ENCODE measurements at places on chromosomes 1 and 21.

DNA sequence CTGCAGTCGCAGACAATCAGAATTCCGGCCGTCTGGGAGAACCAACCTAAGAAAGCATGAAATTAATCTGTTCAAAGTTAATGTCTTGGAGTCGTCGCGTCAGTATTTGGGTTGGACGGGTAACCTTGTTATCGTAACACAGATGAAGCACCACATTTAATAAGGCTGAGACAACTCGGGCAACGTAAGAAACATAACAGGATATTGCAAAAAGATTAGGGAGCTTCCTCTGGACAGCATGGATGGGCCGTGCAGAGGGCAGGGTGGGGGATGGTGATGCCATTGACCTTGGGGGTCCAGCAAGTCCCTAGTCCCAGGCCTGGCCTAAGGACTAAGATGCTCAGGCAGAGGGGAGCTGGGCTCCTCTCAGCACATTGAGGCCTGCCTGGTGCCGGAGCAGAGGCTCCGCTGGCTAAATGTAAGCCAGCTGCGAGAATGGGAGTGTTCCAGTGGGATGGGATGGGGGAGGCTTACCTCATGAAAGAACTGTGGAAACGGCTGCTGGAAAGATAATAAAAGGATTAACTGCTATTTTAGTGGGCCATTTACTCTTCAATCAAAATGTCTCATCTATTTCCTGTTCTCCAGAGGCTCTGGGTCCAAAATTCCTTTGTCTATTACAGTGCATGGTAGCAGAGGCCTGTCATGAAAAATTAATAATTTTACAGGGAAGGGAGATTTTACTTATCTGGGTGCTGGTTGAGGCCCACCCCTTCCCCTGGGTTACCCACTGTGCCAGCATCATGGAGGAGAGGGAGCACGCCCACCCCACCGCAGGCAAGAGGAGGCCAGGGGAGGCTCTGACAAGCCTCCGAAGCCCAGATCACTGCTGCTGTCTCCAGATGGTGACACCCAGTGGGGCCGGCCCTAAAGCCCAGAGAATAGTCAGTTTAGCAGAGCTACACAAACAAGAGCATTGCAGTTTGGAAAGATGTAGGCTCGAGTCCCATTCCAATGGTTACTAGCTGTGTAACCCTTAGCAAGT, 131.6 kb downstream of the DMRTB1 start:
- no peak for DNase-seq

DNA sequence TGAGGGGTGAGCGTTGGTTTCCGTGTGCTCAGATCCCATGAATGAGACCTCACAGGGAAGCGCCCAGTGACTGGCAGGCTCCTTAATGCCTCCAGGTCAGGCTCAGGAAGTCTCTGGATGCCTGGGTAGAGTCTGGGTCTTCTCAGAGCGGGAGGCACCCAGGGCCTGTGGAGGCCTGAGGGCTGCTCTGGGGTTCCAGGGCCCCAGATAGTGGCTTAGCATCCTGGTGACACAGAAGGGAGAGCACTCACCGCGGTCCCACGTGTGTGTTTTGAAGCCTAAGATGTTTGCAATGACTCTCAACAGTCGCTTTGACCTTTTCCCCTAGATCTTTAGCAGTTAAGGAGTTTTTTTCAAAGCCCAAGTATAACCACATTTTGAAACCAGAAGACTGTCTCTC, 25.0 kb downstream of the PRMT2 start:
- no peak for DNase-seq

DNA sequence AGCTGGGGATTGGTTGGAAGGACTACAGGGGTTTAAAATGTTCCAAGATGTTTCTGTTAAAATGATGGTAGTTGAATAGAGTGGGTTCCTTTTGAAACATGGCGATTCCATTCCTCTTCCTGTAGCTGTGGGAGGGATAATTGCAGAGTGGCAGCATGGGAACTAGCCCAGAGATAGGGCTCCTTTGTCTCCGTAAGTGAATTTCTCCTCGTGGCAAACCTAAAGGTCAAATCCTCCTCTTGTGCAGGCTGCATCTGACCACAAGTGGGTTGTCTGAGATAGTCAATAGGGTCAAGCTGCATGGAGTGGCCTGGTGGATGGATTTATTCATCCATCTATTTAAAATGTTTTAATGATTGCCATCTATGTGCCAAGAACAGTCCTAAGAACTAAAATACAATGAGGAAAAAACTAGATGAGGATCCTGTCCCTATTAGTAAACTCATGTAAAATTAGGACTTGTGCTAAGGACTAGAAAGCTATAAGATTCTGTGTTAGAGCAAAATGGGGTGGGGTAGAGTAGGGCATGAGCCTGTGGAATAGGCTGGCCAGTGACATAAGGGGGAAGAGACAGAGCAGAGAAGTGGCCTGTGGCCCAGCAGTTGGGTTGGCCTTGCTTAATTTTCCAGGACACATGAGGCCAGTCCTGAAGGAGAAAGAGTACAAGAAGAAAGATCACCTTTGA, 89.1 kb upstream of the IVNS1ABP start:
- no peak for DNase-seq

GRCh38 chr1:181545395-181545794, 62.1 kb downstream of the CACNA1E start:
- DNase-seq: no peak

GRCh38 chr1:216462066-216462775, 39.0 kb upstream of the USH2A start:
- no peak for DNase-seq

DNA sequence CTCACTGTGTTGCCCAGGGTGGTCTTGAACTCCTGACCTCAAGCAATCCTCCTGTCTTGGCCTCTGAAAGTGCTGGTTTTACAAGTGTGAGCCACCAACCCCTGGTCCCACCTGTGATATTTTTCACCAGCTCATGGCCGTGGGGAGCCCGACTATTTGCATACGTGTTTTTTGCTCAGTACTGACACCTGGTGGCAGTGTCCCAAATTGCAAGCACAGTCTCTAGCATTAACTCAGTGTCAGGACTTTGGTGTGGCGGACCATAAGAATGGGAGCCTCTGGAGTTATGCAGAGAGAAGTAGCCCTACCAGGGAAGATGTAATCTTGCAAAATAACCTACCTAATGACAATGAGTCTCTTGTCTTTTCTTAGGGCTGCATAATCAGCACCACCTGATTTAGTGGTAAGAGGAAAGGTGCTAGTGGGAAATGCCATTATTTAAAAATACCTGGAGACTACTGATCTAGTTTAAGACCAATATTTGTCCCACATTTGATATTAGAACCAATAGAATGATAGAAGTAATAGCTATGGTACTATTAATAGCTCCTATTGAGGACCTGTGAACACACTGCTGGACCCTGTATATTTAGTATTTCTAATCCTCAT, 305.4 kb downstream of the DISC1 start:
- DNase-seq: peak; percentile 20

DNA sequence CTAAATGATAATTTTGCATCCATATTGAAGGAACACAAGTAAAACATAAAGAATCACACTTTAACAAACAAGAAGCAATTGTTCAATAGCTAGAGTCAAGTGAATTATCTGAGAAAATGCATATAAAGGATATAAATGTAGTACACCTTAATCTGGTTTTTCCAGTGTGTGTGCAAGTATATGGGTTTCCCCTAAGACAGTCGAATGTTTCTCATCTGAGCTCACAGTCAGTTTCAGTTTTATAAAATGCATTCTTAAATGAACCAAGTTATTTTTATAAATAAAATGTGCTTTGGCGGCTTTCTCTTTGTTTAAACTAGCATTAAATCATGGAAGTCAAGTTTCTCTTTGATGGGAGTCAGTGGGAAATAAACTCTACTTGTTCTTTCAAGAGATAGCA, 125.9 kb downstream of the PTPRC start:
- no peak for DNase-seq

DNA sequence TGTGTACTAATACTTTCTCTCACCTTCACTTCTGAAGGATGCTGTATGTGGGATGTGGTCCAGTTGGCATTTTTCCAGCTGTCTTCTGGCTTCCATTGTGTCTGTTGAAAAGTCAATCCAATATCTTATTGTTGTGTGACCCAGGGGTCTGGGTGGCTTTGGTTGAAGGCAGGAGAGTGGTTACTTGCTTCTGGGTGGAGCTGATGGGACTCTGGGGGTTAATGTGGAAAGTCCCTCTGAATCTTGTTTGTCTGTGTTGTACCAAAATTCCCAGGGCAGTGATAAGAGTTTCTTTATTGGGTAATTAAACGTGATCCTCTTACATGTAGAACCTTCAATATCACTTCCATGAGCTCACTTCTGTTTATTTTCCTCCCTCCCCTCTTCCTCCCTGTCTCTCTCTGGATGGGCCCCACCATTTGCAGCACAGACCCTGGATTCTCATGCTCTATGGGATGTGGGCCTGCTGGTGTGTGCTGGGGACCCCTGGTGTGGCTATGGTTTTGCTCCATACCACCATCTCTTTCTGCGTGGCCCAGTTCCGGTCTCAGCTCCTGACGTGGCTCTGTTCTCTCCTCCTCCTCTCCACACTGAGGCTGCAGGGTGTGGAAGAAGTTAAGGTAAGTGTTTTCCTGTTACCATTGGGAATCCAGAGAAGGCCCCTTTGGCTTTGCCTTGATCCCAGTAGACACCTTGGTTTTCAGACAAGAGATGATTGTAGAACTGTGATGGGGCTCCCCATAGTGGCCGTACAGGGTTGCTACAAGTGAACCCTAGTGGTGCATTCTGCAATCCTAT, 71.5 kb downstream of the HHAT start:
- no peak for DNase-seq

GRCh38 chr1:23625459-23625858, 66.1 kb upstream of the RPL11 start:
- no peak for DNase-seq

- DNase-seq: no peak
Measured at GRCh38 chr21:42299324-42300044, 15.7 kb downstream of the TFF3 start.

DNA sequence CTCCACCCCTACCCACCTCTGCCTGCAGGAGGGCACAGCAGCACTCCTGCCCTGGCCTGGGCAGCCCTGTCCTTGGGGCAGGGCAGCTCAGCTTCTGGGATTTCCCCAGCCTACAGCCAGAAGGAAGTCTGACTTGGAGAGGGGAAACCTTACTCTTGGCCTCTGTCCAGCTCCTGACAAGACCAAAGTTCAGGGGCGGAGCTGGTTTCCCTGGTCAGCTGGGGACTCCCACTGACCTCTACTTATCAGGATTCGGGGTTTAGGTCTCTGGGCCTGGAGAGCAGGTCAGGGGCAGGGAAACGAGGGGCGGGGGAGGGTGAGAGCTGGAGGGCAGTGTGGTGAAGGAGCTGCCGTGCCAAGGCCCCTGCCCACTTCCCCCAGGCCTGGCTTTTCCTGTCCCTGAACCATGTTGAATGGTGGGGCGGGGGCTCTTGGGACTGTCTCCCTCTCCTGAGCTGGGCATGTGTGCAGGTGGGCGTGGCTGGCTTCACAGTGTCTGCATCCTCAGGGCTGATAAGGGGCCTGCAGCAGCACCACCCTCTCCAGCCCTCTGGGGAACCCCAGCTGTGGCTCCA, 16.8 kb upstream of the ETV3 start:
- no peak for DNase-seq

DNA sequence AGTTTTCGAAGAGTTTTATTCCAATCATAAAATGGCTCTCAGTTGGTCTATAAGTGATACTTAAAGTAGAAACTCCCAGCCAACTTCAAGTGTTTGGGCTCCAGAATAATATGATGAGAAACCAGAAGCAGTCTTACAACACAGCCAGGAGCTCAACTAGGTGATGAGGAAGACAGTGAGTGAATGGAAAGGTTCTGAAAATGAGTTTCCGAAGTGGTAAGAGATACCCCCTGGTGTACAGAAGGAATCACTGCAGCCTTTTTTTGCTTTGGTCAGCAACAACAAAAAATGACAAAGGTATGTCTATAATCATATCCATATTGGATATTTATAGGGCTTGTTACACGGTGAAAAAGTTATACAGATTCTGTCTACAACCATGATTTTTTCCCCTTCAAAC, 16.5 kb downstream of the KRTAP19-1 start:
- no peak for DNase-seq

GRCh38 chr1:41461790-41462679, 22.4 kb downstream of the EDN2 start:
- no peak for DNase-seq

DNA sequence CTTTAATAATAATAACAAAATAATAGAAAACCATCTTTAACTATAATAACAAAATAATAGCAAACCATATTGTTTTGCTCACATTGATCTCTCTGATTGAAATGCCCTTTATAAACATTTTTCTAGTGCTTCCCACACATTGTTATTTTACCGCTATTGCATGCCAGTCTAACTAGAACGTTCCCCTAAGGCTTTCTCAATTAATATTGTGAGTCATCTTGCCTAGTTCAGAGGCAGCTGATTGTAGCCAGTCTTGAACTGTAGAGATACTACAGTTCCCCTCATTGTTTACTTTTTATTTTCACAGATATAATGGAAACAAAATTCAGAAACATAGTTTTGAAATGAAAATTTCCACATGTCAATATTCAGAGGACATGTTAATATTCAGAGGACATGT, 192.3 kb upstream of the ADGRL4 start:
- DNase-seq: no peak

DNA sequence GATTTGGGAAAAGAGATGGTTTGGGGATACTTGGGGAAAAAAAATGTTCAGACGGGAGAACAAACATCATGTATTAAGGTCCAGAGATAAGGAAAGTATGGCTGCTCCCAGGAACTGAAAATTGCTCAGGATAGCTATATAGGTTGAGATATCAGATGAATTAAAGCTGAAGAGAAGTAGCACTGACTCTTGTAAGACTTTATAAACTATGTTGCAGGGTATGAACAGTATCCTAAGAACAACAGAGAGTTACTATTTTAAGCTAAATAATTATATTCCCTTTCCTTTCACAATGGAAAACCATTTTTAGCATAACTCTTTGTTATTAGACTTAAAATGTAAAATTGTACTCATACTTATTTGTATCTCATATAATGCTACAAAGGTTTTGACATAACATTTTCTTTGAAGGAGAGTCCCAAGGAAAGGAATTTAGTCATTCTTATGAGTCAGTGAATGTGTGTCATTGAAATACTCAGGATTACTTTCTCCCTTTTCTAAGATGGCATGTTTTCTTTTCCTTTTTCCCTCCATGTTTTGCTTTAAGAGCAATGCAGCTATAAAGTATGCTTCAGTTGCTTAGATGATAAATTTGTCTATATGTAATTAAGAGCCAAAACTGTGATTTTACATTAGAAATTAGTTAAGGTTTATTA, 139.4 kb upstream of the KIAA1614 start:
- no peak for DNase-seq

- no peak for DNase-seq
Measured at GRCh38 chr21:37644636-37645035, 271.6 kb downstream of the KCNJ6 start.

- DNase-seq: no peak
Measured at GRCh38 chr1:56798053-56798471, 21.1 kb downstream of the FYB2 start.

DNA sequence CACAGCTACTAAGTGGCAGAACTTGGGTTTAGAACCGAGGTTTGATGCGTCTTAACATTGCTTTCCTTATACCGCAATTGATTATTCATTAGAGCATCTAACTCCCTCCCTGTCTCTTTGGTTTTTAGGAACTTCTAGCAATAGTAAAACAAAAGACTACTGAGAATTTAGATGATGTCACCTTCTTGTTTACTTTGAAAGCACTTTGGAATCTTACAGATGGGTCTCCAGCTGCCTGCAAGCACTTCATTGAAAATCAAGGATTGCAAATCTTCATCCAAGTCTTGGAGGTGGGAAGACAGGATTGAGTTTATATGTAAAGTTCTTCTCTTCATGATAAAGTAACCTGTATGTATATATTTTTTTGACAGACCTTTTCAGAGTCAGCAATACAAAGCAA, 35.0 kb downstream of the ZYG11A start:
- DNase-seq: no peak

GRCh38 chr21:45161038-45161945, 86.9 kb downstream of the ADARB1 start:
- DNase-seq: no peak
